ENCODE measurements at places on chromosomes 6 and 20.

GRCh38 chr6:42200035-42200434 lies 5.3 kb upstream of the GUCA1B start:
- no peak for DNase-seq

DNA sequence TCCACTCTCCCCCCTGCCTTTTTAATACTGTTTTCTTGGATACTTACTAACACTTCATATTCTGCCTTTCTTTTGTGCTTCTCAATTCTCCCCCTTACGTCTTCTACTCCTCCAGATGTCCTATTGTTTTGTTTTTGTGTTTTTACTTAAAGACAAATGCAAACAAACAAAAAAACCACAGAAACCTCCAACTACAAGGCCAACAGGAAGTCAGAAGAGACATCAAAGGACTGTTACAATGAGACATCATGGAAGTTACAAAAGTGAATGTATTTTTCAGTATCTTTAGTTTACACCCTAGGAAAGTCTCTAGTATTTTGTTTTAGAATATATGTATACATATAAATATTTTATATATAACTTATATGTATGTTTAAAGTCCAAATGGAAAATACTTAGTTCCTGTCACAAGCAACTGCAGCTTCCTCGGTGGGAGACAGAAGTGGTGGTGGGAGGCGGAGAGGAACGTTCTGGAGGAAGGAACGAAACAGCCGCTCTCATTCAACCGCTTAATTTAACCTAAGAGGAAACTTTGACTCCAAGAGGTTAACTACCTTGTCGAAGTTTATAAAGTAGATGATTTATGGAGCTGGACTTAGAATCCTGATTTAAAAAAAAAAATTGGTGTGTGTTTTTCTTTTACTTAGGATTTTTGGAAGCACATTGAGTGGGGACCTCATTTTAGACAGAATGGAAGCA lies 168.9 kb upstream of the PDE10A start:
- DNase-seq = no peak

DNA sequence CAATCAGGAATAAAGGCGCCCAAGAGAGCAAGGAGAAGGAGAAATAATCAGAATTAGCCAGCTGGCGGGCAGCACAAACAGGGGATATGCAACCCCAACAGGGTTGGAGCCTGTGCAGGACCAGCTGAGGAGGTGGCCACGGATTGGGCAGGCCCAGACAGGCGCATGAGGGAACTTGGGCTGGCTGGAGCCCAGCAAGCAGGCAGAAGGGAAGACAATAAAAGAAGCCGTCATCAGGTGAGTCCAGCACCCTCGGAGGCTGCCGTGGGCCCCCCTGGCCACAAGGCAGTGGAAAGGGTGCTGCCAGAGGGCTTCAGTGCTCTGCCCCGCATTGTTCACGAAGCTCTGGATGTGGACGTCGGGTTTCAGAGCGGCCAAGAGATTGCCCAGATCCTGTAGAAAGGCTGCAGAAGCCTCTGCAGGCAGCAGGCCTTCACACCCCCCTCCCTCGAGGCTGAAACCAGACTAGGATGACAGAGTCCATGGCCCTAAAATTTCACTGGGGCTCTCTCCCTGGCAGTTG lies 28.4 kb upstream of the MAFB start:
- DNase-seq = no peak

GRCh38 chr20:64044484-64045247 lies 4.8 kb downstream of the SOX18 start:
- DNase-seq = no peak

DNA sequence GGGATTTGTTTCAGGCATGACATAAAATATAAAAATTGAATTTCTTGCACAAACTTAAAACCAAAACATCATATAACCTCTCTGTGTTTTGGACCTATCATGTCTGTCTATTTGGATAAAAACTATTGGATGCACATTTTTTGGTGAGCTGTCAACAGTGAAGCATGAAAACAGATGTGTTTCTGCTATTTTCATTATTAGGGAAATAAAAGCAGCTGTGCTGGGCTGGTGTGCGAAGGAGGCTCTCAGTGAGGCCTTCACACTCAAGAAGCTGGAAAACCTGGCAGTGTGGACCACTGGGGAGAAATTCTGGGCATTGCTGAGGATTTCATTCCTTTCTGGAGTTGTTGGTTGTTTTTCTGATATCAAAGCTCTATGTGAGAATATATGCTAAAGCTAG lies 395.3 kb downstream of the GJA1 start:
- DNase-seq = no peak

GRCh38 chr6:53302678-53303360 lies 45.9 kb downstream of the ELOVL5 start:
- no peak for DNase-seq

- DNase-seq = peak; percentile 36
Observed at GRCh38 chr20:1331801-1332453, 3.0 kb upstream of the SDCBP2 start.
